Spinal cord (tissue), 10 donors: ENCODE measurements at places on chromosomes 12 and 14. TPM values are rescaled to one million over a fixed set of nuclear protein-coding genes. Genes with fewer than 3 reads are reported as not detected.
A peak's percentile ranks its signal among the peaks of the same experiment; 100 is the strongest.

TMX1 gene
- polyA plus RNA-seq: 43.4 TPM

- DNase-seq: no peak
Observed at GRCh38 chr12:114685320-114685781, 1.4 kb upstream of the TBX3 start.

GRCh38 chr14:54568821-54569595, 2.1 kb downstream of the SAMD4A start:
- DNase-seq: no peak

TOMM20L gene
- 1.3 TPM for polyA plus RNA-seq

- no peak for DNase-seq
Observed at GRCh38 chr14:62138593-62138992, 376.4 kb downstream of the SNAPC1 start.

DNA sequence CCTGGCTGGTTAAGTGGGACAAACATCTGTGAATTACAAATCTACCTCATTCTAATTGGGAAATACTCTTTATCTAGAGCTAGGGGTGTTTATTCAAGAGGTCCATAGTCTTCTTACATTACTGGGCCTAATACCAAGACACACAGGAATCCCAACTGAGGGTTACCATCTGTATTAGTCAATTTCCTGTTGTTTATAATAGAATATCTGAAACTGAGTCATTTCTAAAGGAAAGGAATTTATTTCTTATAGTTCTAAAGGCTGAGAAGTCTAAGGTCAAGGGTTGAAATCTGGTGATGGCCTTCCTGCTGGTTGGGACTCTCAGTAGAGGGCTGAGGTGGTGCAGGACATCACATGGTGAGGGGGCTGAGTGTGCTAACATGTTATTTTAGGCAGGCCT, 36.0 kb downstream of the RTRAF start:
- no peak for DNase-seq

GRCh38 chr12:130288691-130289090, 49.0 kb upstream of the PIWIL1 start:
- no peak for DNase-seq

DNA sequence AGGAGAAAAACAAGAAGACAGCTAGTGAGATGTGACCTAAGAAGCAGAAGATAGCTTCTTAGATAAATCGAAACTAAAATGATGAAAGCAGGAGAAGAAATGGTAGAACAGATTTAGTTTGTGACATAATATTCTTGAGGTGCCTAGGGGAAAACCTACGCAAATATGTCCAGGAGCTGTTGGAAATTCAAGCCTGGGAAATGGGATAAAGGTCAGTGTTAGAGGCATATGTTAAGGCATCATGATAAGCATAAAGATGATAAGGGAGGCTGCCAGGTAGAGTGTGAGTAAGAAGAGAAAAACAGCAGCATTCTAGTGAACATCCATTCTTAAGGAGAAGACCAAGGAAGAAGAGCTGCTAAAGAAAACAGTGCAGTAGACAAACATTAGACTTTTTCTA, 109.6 kb upstream of the LGR5 start:
- DNase-seq: no peak

CEP83 gene
- polyA plus RNA-seq: 22.6 TPM

- peak; percentile 74 for DNase-seq
Observed at GRCh38 chr12:79547735-79548609, 142.8 kb downstream of the PAWR start.

- no peak for DNase-seq
Observed at GRCh38 chr12:38890102-38890855, 15.1 kb downstream of the CPNE8 start.
